Endothelial cell of umbilical vein (primary cell): ENCODE measurements at places on chromosomes 2 and 18. TPM values are rescaled to one million over a fixed set of nuclear protein-coding genes. Genes with fewer than 3 reads are reported as not detected.

ASXL2 gene
- total RNA-seq, result 30.6 and 33.8 TPM in 2 replicates

VIT gene
- 0.48 and 0.88 TPM in 2 replicates for total RNA-seq

ACTG2 gene
- not detected in 2 replicates for total RNA-seq

IL1F10 gene
- total RNA-seq, result not detected in 2 replicates

DPP4 gene
- 3.0 and 6.2 TPM in 2 replicates for total RNA-seq
